SW 1271 (cell line): ENCODE measurements at places on chromosomes 6 and 20.
A peak's percentile ranks its signal among the peaks of the same experiment; 100 is the strongest.

DNA sequence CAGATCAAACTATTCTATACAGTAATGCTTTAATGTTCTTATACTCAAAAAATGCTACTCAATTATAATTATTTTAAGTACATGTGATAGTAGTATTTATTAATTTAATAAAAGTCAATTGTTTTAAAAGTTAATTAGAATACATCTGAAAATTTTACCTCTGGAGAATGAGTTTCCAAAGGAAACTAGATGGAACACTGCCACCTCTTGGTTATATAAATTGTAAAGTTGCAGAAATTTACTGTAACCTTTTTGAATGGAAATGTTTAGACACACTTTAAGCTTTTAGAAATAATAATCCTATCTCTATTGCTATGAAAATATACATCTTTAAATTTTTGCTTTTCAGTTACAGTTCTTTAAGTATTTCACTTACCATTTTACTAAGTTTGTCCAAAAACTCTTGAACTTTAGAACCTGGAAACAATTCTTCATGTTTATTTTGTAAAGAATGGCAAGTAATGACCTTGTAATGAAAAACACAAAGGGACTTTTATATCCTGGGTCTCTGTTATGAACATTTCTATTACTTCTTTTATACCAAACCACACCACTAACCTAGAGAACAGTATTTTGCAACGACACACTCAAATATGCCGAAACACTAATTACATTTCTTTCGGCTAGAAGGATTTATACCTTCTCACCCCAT lies 10.9 kb upstream of the BMP5 start:
- peak; percentile 20 for DNase-seq

- DNase-seq = no peak
These were observed 151.8 kb downstream of the ZFP64 start for GRCh38 chr20:52039790-52040189.

- no peak for DNase-seq
These were observed 7.3 kb upstream of the NAA20 start for GRCh38 chr20:20009784-20010253.

DNA sequence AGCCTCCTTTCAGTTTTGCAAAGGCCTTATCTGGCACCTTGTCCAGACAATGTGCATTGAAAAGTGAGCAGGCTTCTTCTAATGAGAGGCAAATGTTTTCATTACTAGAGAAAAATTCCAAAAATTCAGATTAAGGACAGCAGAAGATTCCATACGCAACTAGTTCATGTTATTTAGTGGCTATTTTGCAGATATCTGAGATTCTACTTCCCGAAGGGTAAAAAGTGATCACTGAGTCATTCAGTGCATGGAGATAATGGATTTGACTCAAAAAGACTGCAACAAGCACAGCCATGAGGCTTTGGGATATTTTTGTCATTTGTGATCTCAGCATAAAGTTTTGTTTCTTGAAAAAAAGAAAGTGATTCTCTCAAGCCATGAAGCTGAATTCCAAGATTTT lies 29.9 kb downstream of the METTL24 start:
- DNase-seq = no peak

GRCh38 chr6:48419992-48420391 lies 309.0 kb upstream of the PTCHD4 start:
- no peak for DNase-seq

GRCh38 chr20:49846206-49846807 lies 33.7 kb downstream of the SLC9A8 start:
- DNase-seq = peak; percentile 46

- DNase-seq = peak; percentile 30
These were observed 109.3 kb upstream of the DST start for GRCh38 chr6:56752009-56752408.

- no peak for DNase-seq
These were observed 75.8 kb downstream of the MYB start for GRCh38 chr6:135256866-135257265.

DNA sequence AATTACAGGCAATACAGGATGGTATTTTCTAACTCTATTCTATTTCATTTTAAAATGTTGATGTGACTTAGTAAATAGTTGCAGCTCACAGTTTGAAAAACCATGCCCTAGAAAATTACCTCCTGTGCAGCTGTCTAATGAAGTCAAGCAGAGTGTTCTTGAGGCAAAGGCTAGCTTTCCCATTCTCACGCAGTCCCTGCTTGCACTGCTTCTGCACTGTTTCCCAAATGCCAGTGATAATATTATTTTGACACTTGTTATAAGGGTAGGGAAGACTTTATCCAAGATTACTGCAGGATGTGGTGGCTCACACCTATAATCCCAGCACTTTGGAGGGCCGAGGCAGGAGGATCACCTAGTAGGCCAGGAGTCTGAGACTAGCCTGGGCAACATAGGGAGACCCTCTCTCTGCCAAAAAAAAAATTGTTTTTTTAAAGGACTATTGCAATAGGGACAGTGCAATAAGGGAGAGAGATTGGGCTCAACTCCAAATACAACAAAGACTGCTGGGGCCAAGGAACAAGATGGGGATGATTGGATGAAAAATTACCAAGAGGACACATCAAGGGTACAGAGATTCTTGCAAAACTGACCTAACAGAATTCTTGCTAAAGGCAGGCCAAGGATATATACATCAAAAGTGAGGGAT lies 196.1 kb downstream of the LY86 start:
- DNase-seq = no peak

GRCh38 chr20:48706116-48706656 lies 121.6 kb downstream of the PREX1 start:
- no peak for DNase-seq

- no peak for DNase-seq
These were observed 373.5 kb downstream of the CDC5L start for GRCh38 chr6:44761046-44761445.

GRCh38 chr6:54493138-54493537 lies 184.9 kb downstream of the TINAG start:
- no peak for DNase-seq

GRCh38 chr6:74720923-74721322 lies 484.9 kb downstream of the COL12A1 start:
- DNase-seq = no peak

- no peak for DNase-seq
These were observed 738 bp downstream of the RALGAPB start for GRCh38 chr20:38473367-38473795.

GRCh38 chr6:6905961-6906518 lies 201.7 kb upstream of the RREB1 start:
- DNase-seq = no peak

- DNase-seq = no peak
These were observed 81.6 kb upstream of the KHDRBS2 start for GRCh38 chr6:62367601-62368000.

GRCh38 chr6:147563472-147563871 lies 55.0 kb downstream of the SAMD5 start:
- DNase-seq = no peak

DNA sequence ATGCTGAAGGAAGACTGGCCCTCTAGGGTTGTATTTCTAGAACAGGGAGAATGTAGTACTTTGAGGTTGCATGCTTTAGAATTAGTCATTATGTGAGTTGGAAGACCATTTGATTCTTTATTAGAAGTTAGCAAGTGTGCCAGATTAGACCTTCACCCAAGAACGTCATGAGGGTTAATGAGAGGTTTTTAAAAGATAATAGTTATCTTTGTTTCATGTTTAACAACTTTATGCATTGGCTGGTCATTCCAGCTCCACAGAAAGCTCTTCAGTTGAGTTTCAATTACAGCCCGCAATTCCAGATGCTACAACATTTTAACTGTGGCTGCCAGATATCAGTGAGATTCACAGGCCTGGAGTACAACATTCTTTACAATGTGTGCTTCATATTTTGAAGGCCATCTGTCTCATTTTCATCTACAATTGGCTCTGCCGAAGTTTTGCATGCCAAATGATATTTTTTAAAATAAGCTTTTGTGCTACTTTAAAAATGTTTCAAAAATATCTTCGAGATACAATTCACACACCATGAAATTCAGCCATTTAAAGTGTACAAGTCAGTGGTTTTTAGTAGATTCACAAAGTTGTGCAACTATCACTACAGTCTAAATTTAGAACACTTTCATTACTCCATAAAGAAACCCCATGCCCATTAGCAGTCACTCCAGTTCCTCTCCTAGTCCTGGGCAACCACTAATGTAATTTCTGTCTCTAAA lies 61.1 kb upstream of the FBXO30 start:
- no peak for DNase-seq

GRCh38 chr6:82551831-82552230 lies 188.2 kb downstream of the TPBG start:
- DNase-seq = no peak

DNA sequence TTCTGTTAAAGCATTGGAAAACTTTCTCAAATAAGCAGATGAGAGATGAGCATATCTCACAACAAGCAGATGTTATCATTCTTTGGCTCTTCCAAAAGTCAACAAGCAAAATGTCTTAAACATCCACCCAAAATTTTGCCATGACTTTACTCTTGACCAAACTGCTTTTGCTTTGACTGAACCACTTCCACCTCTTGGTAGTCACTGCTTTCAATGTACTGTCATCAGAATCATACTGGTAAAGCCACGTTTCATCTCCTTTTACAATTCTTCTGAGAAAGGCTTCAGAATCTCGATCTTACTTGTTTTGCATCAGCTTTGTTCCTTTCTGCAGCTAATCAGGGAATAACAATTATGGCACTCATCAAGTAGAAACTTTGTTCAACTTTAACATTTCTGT lies 498.5 kb upstream of the GJE1 start:
- no peak for DNase-seq

DNA sequence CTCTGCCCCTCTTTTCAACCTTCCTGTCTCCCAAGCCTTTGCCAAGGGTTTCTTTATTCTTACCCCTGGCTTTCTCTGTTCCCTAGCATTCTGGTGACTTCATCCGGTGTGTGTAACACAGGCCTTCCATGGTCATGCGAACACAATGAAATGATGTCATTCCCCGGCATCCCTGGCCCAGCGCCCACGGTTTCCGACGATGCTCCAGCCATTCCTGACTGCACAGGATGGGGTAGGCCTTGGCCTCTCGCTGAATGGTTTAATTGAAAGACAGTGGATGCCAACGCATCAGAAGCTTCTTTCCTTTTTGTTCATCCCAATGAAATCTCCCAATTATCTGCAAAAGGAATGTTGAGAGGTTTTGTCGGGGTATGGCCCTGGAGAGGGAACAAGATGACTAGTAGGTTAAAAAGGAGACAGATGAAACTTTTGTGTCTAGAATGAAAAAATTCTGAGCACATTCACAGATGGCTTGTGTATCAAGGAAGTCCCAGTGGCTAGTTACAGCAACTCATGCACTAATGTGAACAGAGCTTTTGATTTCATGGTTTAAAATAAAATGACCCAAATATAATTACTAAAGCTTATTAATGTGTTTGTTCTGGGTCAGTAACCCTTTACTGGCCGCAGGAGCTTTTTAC lies 655.0 kb downstream of the QKI start:
- no peak for DNase-seq

DNA sequence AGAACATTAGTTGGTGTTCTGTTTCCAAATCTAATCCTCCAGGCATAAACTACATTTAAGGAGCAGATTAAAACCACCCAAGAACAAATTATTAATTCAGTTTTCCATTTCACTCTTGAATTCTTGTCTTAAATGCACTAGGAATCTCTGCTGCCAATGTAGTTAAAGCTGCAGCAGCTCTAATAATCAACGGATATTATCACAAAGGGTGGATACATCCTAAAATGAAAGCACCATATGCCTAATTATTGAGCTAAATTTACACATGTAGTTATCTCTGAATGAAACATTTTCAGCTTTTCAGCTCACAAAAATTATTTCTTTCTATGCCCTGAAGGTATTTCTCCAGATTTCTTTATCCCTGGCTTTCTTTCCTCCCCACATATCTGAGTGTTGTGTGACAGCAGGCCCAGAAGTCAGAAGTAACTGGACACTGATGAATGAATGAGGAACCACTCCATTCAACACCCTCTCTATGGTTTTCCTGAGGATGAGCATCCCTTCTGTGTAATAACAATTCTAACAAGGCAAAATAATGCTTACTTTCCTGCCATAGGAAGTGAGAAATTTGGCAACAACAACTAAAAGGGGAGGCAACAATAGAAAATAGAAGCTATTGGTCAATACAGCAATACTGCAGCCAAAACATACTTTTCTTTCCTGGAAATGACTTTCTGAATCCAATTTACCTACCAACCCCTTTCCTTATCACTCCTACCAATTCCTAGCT lies 14.9 kb downstream of the MAN1A1 start:
- no peak for DNase-seq

DNA sequence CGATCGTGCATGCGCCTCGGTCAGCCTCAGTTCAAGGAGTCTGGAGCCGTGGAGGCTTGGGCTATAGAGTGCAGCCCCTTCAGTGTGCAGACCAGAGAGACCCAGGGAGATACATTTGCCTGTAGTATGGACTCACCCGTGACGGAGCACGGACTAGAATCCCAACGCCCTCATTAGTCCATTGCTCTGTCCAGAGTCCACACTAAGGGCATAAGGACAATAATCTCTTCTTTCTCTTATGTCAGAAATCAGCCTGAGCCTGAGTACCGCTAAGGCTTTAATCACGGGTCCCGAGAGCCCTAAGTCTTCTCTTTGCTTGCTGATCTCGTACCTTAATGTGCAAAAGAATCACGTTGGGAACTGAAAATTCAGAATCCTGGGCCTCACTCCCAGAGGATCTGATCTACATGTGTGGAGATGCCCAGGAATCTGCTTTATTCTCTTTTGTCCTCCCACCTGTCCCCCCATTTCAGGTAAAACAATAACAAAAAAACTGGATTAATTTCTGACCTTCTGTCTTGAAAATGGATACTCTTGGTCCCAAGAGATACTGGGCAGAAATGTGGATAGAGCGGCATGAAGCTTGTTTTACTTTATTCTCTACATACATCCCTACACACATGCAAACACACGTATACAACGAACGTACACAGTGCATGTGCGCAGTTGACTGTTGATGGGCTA lies 671 bp downstream of the BPHL start:
- no peak for DNase-seq

GRCh38 chr20:19512886-19513677 lies 245.0 kb upstream of the RIN2 start:
- DNase-seq = no peak

DNA sequence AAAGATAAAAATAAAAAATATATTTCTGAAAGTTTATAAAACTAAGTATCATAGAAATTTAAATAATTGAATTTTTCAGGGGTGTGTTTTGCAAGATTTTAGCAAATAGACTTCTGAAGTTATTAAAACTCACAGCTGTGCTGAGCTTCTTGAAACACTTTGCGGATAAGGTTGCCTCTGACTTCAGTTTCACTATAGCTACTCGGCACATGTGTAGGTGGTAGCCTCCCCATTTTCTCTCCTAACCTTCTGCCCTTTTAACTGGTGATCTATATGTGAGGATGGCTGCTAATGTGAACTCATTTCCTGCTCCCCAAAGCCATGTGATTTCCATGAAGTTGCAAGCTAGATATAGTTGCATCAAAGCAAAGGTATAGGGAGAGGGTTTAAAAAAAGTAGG lies 129.3 kb upstream of the STMND1 start:
- DNase-seq = no peak

GRCh38 chr6:33837971-33838665 lies 34.3 kb upstream of the MLN start:
- DNase-seq = no peak

DNA sequence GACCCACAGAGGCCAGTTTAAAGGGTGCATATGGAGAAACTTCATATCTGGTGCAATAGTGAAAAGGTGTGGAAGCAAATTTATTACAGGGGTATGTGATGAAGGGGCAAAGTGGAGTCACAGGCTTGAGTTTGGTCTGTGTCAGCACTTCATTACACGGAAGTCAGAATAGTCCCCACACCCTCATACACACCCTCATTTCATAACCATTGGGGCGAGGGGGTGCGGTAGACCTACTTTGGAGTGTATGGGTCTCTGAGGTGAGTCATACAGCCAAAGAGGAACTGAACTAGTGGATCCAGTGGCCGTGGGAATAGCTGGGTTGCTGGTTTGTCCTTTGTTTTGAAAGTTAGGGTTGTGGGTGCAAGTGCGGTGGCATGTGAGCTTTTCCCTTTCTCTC lies 3.3 kb downstream of the TM9SF4 start:
- DNase-seq = no peak
